ENCODE measurements at places on chromosomes 1 and 21.

- no peak for DNase-seq
These were observed 1.7 kb downstream of the NECAP2 start for GRCh38 chr1:16442265-16442664.

- DNase-seq, result no peak
These were observed 53.1 kb downstream of the NAV1 start for GRCh38 chr1:201591981-201592380.

- DNase-seq, result no peak
These were observed 1.5 kb upstream of the ZMPSTE24 start for GRCh38 chr1:40256401-40257084.

- no peak for DNase-seq
These were observed 36.9 kb upstream of the FNBP1L start for GRCh38 chr1:93411000-93411399.

DNA sequence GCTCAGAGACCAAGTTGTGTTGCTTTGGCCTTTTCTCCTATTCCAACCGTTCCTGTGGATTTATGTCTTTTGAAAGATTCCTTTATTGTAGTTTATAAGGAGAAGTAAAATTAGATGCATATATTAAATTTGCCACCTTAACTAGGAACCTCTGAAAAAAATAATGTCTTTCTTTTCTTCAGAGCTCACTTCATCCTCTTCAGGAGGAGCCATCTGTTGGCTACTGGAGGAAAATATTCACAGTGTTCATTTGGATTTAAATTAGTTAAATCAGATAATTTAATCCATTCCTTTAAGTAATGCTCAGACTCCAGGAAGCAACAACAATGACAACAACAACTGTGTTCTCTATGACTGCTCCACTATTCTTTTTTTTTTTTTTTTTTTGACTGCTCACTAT is 164.0 kb downstream of the FASLG start:
- DNase-seq, result no peak

DNA sequence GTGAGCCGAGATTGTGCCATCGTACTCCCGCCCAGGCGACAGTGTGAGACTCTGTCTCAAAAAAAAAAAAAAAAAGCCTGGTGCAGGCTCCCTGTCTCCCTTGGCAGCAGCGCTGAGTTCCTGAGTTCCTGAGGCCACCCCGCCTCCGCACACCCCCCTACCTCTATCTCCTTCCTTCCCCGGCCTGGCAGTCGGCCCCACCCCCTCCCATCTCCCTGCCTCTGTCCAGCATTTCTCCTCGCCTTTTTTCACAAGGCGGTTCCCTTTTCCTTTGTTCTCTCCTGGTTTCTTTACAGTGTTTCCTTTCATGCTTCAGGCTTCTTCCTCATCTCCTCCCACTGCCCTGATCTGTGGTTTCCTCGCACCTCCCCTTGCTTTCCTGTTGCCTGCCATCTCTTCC is 2.7 kb downstream of the RORC start:
- no peak for DNase-seq

DNA sequence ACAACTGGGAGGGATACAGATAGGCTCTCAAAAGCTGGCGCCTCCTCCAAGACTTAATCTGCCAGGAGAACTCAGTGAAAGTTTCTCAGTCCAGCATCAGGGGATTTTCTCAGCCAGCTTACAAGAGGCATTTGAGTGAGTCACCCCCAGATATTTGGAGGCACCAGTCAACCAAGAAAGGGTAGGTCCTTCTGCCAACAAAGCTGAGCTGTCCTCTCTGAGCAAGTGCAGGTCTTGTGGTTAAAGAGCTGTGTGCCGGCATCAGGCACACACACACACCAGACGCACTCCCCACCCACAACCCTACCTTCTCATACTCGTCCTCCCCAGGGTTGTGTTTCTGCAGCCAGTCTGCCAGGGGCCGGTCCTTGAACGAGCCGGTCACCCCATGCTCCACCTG is 27.0 kb upstream of the PPP1R15B start:
- DNase-seq, result no peak

DNA sequence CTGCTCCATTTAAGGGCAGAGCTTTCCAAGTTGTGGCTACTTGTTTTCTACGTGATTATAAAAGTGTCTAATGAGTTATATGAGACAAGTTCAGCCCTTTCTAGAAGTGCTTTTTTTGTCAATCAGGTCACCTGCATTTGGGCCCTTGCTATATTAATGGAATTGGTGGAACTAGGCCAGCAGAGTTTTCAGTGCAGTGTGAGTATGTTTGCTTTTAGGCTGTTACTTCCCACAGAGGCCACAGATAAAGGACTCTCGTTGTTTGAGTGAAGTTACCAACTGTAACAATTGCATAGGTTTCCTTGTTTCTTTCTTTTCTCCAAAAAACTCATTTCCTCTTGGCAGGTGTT is 10.9 kb downstream of the SMAP2 start:
- peak; percentile 20 for DNase-seq

GRCh38 chr1:41819069-41819468 is 99.7 kb downstream of the HIVEP3 start:
- DNase-seq, result no peak

DNA sequence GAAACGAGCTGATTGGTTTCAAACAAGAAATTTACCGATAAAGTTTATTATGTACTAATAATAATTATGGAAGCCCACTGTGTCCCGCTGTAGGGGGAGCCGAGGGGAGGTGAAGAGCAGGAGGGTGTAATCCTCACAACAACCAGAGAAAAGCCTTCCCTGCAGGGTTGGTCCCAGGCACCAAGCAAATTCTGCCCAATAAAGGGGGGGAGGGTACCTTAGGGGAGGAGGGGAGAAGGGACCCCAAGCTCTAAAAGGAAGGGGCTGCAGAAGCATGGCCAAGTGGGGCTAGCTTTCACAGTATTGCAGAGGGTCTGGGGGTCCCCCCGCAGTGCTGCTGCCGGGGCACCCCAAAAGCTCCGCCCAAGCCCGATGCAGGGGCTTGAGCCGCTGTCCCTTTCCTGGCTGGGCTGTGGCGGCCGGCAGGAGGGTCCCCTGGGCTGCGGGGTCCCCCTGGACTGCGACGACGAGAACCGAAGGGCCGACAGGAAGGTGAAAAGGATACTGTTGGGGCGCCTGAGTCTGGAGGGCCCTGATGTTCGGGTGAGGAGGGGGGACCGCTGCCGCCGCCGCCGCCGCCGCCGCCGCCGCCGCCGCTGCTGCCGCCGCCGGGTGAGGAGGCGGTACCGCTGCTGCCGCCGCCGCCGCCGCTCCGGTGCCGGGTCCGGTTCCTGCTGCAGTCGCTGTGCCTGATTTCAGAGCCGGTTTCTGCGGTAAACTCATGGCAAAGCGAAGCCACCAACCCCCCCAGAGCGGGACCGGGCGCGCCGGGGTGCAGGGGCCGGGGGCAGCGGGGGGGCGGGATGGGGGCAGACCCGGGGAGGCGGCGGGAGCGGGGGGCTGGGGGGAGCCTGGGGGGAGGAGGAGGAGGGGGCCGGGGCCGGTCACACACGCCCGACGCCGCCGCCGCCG is 771 bp downstream of the EIF4G3 start:
- DNase-seq, result peak; percentile 38

- DNase-seq, result no peak
These were observed 71.2 kb upstream of the NRIP1 start for GRCh38 chr21:15135867-15136629.

- DNase-seq, result no peak
These were observed 429 bp downstream of the SRRM1 start for GRCh38 chr1:24643363-24644099.

DNA sequence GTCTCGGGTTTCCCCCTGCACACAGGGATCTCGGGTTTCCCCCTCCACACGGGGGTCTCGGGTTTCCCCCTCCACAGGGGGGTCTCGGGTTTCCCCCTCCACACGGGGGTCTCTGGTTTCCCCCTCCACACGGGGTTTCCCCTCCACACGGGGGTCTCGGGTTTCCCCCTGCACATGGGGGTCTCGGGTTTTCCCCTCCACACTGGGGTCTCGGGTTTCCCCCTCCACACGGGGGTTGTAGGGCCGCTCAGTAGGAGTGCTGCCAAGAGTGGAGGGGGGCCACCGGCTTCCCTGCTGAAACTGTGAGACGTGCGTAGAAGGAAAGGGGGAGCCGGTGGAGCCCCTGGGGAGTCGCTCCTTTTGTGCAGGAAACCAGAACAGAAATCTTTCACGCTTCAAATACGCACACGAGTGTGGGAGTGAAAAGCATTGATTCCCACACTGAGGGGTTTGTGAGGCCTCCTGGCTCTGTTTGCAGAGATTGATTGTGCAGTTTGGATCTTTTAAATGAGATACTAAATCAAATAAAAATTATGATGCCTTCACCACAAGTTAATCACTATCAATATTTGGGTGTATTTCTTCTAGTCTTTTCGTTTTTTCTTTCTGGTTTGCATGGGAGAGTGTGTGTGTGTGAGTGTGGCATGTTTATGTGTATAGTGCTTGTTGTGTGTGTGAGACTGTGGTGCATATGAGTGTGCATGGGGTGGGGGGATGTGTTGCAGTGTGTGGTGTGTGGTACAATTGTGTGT is 54.3 kb upstream of the TRAPPC10 start:
- DNase-seq, result no peak

- DNase-seq, result no peak
These were observed 96.3 kb upstream of the SLC2A1 start for GRCh38 chr1:43054961-43055360.

DNA sequence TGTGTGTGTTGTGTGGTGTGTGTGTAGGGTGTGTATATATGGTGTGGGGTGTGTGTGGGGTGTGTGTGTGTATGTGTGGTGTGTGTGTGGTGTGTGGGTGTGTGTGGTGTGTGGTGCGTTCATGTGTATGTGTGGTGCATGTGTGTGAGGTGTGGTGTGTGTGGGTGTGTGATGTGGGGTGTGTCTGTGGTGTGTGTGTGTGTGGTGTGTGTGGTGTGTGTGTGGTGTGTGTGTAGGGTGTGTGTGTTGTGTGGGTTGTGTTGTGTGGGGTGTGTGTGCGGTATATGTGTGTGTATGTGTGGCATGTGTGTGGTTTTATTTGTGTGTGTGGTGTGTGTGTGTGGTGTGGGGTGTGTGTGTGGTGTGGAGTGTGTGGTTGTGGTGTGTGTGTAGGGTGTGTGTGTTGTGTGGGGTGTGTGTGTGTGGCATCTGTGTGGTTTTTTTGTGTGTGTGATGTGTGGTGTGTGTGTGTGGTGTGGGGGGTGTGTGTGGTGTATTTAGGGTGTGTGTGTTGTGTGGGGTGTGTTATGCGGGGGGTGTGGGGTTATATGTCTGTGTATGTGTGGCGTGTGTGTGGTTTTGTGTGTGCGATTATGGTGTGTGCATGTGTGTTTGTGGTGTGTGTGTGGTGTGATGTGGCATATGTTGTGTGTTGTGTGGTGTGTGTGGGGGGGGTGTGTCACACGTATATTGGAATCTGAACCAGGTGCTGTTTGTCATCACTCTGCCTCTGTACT is 17.1 kb upstream of the ZBTB21 start:
- no peak for DNase-seq

DNA sequence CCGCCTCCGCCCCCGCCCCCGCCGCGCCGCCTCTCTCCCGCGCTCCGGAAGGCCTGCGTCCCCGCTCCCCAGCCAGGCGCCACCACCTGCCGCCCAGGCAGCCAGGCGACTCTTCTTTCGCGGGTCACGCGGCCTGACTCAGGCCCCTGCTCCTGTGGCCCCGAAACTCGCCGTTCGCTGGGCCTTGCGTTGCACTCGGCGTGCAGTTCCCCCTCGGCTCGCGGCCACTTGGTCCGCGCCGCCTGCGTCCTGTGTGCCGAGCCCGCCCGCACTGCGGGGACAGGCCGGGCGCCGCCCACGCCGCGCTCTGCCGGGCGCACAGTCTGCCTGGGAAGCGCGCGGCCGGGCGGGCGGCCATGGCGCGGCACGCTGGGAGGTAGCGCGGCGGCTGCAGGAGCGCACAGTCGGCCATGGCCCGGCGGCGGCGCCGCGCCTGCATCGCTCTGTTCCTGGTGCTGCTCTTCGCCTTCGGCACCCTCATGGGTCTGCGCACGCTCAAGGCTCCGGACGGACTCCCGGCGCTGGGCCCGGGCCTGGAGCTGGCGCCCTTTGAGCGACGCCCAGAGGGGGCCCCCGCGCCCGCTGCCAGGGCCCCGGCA is at the start of gene MANEAL:
MANEAL (plus strand) TSS at position 75 of the 599 bp plus-strand sequence; CDS start at position 411, 336 bp downstream.
- peak; percentile 63 for DNase-seq

- no peak for DNase-seq
These were observed 442.1 kb downstream of the PTBP2 start for GRCh38 chr1:97163591-97164275.

GRCh38 chr1:155196103-155196892 is 11.4 kb downstream of the THBS3 start:
- DNase-seq, result no peak

DNA sequence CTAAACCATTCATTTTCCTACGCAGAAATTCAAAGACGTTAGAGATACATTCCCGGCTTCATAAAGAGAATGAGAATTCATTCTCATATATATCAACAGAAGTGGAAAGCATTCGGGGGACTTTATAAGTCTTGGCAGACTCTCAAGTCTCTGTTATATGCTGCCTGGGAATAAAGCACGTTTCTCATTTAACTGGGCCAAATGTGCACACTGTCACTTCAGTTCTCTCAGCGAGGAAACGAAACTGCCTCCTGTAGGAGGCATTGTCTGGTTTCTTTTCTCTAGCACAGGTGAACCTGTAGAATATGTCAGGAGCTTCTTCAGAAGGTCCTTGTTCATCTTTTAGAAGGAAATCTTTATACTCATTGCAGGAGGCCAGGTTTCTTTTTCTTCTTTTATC is 367.6 kb downstream of the PTBP2 start:
- DNase-seq, result no peak

GRCh38 chr1:165218731-165219130 is 137.8 kb downstream of the LMX1A start:
- no peak for DNase-seq

GRCh38 chr1:211632808-211633523 is 42.5 kb downstream of the NEK2 start:
- DNase-seq, result no peak

GRCh38 chr1:219931033-219931432 is 2.7 kb upstream of the SLC30A10 start:
- no peak for DNase-seq

DNA sequence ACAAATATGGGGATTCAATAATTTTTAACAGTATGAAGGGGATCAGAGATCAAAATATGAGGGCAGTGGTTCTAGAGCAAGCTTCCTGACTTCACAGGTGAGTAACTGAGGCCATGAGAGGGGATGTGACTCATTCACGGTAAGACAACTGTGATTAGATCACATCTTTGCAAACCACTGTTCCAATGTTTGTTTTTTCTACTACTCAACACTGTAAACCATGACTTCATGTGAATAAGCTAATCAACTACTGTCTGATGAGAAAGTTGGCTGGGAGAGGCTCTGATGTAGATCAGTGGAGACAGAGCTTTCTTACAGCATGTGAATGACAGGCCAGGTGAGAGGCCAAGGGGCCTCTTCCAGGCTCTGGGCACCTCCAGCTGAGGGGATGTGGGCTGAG is 84.7 kb downstream of the BRINP2 start:
- no peak for DNase-seq

DNA sequence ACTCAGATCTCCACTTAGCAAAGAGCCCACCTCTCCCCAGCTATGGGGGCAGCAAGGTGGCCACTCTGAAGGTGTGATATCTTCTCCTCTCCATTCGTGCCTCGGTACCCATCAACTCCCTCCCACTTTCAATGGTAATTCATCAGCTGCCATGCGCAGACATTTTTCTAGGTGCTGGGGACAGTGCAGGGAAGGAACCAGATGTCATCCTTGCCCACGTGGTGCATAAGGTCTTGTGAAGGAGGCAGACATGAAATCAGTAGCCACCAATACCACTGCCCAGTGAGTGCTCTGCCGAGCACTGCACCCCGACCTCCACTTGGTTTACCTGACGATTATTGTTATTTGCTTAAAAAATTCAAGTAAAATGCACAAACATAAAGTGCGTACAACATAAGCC is 76.3 kb upstream of the CSF3R start:
- no peak for DNase-seq

- DNase-seq, result no peak
These were observed 31.7 kb downstream of the GALNT2 start for GRCh38 chr1:230098723-230099122.

GRCh38 chr1:39896909-39897685 is 4.6 kb downstream of the MYCL start:
- DNase-seq, result no peak

Data from NCI-H1105 (cell line).